MM.1S (cell line): ENCODE measurements at places on chromosomes 12 and 14.

DNA sequence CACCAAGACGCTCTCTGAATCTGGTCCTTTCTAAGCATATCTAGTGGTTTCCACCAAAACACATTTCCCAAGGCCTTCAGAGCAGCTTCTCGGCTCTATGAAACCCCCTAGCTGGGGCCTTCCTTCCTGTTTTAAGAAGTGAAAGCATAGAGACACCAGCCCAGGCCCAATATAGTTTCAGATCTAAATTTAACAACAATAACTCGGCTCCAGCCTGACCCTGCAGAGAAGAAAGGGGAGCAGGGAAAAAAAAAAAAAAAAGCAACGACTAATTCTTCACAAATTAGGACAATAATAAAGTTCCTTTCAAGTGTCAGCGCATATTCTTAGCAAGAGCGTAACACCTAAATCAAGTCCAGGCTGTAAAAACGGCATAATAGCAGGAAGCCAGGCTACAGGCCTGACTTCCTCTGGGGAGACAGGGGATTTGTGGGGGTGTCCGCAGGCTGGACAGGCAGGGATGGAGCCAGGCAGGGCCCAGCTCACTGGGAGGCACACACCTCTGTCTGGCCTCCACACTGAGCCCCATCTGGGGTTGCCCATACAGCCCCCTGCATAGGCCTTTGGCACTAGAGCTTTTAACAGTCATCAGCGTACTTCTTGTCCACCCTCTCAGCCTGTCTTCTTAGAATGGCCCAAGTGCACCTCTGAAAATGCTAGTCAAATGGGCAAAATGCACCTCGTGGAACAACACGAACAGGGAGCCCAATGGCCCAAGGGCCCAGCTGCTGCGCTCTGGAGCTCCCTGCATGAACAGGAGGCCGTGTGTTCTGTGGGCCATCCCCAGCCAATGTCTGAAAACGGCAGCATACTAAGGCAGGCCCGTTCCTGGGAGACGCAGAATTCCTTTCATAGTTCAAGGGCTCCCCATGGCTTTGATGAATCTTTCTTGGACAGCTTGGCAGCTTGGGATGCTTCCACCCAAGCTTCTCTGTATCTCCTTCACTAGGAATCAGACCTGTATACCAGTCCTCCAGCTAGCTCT, 772.9 kb downstream of the MED13L start:
- peaks cover 37% of the 10 kb centered on the region for H3K27me3 ChIP-seq
- H3K36me3 ChIP-seq = no peaks in the 10 kb centered on the region
- peak; percentile 77 for DNase-seq
- no peak overlapping the region for H3K4me3 ChIP-seq
- H3K27ac ChIP-seq = no peak overlapping the region
- peaks cover 6% of the 10 kb centered on the region for H3K4me1 ChIP-seq

DNA sequence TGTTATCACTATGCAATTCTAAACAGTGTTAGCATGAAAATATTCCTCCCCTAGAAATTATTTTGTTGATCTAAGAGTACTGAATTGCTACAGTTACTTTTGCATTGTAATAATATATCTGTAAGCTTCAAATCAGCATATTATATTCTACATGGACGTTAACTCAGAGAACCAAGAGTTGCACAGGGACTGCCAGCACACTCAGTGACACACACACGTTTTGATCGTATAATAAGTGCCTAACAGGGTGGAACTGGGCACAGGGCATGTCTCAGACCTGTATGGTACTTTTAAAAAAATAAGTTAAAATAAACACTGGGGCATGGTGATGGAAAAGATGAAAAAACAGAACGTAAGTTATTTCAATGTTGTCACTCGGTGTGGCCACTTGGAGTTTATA, 451.6 kb downstream of the RGS6 start:
- H3K27me3 ChIP-seq = no peaks in the 10 kb centered on the region
- no peak overlapping the region for H3K27ac ChIP-seq
- H3K4me1 ChIP-seq = peaks cover 13% of the 10 kb centered on the region
- no peak for DNase-seq
- H3K36me3 ChIP-seq = no peaks in the 10 kb centered on the region

DNA sequence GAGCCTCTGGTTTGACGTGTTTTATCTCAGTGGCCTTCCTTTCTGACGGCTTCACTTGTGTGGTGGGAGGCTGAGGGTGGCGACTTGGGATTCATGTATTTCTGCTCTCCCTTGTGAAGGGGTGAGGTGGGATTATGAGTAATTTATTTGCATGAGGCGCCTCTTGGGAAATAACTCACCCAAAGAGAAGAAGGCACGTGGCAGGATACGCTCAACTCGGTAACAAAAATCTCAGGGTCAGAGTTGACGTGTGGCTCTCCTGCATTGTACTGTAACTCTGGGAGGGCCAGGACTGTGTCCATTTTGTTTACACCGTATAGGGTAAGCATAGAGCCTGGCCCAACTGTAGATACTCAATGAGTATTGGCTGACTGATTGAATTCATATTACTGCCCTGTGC, 14.6 kb upstream of the C1S start:
- H3K27ac ChIP-seq = no peak overlapping the region

GRCh38 chr14:76490735-76491134, 114.8 kb downstream of the ESRRB start:
- no peak overlapping the region for H3K4me3 ChIP-seq
- no peaks in the 10 kb centered on the region for H3K36me3 ChIP-seq
- no peak for DNase-seq

GRCh38 chr12:131920902-131921840, 7.9 kb upstream of the PUS1 start:
- H3K27ac ChIP-seq = no peak overlapping the region
- H3K4me3 ChIP-seq = no peak overlapping the region
- H3K27me3 ChIP-seq = no peaks in the 10 kb centered on the region
- no peaks in the 10 kb centered on the region for H3K36me3 ChIP-seq

DNA sequence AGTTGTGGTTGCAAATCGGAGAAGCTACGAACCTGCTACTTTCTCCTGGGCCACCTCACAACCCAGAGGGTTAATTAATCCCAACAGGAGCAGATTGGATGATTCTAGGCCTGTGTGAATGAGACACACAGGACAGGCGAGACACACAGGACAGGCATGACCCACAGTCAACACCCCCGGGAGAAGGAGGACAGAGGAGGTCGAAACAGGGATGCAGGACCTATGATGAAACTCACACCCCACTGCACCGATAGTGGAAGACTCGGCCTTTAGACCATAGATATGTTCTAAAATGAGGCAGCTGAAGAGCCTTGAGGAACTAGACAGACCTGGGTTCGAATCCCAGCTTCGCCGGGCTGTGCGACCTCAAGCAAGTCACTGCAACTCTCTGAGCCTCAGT, 11.6 kb downstream of the TMEM119 start:
- no peaks in the 10 kb centered on the region for H3K36me3 ChIP-seq
- H3K4me1 ChIP-seq = no peaks in the 10 kb centered on the region
- H3K27ac ChIP-seq = no peak overlapping the region
- H3K27me3 ChIP-seq = no peaks in the 10 kb centered on the region
- DNase-seq = no peak
- H3K4me3 ChIP-seq = no peak overlapping the region

DNA sequence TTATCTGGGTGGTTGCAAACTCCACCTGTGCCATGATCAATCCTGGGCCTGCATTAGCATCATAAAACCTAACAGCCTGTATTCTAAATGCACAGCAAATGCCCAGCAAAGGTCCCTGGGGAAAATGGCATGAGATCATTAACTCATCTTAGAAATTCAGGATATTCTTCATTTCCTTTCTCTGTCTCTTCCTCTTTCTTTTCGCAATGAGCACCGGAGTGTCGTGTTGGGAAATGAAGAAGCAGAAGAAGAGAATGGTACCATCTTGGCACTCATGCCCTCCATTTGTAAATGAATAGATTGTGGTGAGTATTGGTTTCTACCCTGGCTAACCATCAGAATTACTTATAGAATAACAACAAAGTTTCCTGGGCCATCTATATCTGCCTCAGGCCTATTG, 193.6 kb downstream of the GALC start:
- H3K27me3 ChIP-seq = no peaks in the 10 kb centered on the region
- H3K27ac ChIP-seq = no peak overlapping the region
- no peak overlapping the region for H3K4me3 ChIP-seq
- no peak for DNase-seq
- no peaks in the 10 kb centered on the region for H3K36me3 ChIP-seq

DNA sequence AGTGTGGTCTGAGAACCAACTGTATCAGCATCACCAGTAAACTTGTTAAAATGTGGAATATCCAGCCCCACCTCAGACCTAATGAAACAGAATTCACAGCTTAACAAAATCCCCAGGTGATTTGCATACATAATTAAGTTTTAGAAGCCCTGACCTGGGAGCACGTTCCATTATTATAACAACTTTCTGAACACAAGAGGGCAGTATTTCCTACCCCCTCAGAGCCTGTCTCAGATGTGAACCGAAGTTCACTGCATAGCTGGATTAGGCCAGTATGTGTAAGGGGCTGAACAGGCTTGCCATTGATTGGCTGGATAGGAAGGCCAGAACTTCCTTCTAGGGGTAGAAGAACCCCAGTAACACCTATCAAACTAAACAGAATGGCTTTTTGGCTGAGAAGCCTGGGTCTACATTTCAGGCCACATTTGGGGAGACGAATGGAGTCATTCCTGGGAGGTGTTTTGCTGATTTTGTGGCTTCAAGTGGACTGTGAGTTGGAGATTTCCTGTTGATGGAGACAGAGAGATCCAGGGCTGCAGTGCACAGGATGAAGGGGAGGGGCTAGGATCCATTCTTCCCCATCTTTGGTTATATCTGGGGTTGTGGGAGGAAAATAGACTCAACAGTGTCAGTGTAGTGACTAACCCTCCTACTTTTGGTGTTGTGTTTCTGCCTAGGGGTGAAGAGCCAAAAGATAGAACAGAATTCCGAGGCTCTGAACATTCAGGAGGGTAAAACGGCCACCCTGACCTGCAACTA, 94.7 kb upstream of the OR4E1 start:
- DNase-seq = peak; percentile 79
- no peaks in the 10 kb centered on the region for H3K27me3 ChIP-seq
- H3K27ac ChIP-seq = peak overlapping the region; percentile 76
- H3K4me1 ChIP-seq = peaks cover 12% of the 10 kb centered on the region
- no peak overlapping the region for H3K4me3 ChIP-seq
- no peaks in the 10 kb centered on the region for H3K36me3 ChIP-seq

- DNase-seq = no peak
- no peaks in the 10 kb centered on the region for H3K27me3 ChIP-seq
- peaks cover 6% of the 10 kb centered on the region; the same call in 1 of the 2 replicates for H3K4me1 ChIP-seq
- no peaks in the 10 kb centered on the region for H3K36me3 ChIP-seq
- H3K27ac ChIP-seq = no peak overlapping the region
Observed at GRCh38 chr12:57089271-57090245, 644 bp downstream of the NAB2 start.

- no peak overlapping the region for H3K4me3 ChIP-seq
- H3K27ac ChIP-seq = no peak overlapping the region
- H3K36me3 ChIP-seq = no peaks in the 10 kb centered on the region
- H3K27me3 ChIP-seq = no peaks in the 10 kb centered on the region
- H3K4me1 ChIP-seq = no peaks in the 10 kb centered on the region
- no peak for DNase-seq
Observed at GRCh38 chr12:78571953-78572352, 292.6 kb upstream of the SYT1 start.

DNA sequence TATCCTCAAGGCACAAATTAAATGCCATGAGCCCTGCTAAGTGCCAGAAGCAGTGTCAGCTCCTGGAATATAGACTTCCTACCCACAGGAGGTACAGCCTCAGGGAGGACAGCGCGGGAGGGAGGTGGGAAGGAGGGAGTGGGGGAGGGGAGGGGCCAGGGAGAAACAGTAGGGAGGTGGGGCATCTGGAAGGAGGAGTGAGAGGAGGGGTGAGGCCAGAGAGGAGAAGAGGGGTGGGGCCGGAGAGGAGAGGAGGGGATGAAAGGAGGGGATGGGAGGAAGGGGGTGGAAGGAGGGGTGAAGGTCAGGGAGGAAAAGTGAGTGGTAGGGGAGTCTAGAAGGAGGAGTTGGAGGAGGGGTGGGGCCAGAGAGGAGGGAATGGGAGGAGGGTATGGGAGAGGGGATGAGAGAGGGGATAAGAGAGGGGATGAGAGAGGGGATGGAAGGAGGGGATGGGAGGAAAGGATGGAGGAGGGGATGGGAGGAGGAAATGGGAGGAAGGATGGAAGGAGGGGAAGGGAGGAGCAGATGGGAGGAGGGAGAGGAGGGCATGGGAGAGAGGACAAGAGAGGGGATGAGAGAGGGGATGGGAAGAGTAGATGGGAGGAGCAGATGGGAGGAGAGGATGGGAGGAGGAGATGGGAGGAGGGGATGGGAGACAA, 9.2 kb upstream of the CCDC197 start:
- H3K4me1 ChIP-seq = no peaks in the 10 kb centered on the region
- H3K27ac ChIP-seq = no peak overlapping the region
- no peak overlapping the region for H3K4me3 ChIP-seq
- H3K27me3 ChIP-seq = no peaks in the 10 kb centered on the region
- no peaks in the 10 kb centered on the region for H3K36me3 ChIP-seq

DNA sequence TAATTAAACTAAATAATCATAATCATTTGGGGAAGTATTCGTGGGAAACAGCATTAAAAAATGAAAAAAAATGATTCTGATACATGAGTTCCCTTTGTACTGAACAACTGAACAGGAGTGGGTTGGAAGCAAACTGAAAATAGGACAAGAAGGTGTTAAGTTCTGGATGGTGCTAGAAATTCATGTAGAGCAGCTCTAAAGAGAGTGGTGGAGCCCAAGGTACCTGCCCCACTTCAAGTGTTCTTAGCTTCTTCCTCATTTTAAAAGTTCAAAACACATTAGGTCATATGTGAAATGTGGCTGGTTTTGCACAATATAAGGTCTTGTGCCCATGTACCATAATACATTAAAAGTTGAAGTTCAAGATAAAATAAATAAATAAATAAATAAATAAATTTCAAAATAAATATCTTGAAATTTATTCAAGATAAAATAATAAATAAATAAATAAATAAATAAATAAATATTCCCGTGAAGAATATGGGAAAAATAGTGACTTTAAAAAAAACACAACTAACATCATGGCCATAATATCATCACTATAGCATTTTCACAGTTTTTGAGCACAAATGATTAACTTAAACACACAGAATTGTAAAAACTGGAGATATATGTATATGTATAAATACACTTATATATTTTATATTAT, 191.5 kb upstream of the PRKD1 start:
- H3K4me3 ChIP-seq = no peak overlapping the region
- no peak overlapping the region for H3K27ac ChIP-seq
- DNase-seq = no peak
- H3K27me3 ChIP-seq = no peaks in the 10 kb centered on the region

DNA sequence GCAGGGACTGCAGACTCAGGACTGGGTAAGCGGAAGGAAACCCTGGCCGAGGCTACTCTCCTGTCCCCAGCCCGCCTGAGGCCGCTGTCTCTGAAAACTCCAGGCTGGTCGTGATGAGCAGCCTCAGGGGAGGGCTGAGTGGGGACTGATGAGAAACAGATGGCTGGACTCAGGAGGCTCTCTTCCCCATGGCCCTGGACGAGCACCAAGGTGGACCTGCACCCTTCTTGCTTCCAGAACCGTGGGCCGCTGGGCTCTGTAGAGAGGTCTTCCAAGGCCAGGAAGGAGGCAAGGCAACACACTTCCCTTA, 1.1 kb downstream of the TEX22 start:
- H3K36me3 ChIP-seq = no peaks in the 10 kb centered on the region
- no peak for DNase-seq
- no peak overlapping the region for H3K27ac ChIP-seq

GRCh38 chr14:91599994-91600393, 89.9 kb upstream of the PPP4R3A start:
- DNase-seq = no peak
- no peak overlapping the region for H3K4me3 ChIP-seq
- H3K4me1 ChIP-seq = no peaks in the 10 kb centered on the region
- H3K27ac ChIP-seq = no peak overlapping the region
- H3K27me3 ChIP-seq = no peaks in the 10 kb centered on the region
- H3K36me3 ChIP-seq = no peaks in the 10 kb centered on the region
